Chondrocyte (in vitro differentiated cells): ENCODE measurements at places on chromosomes 16 and 17.

- DNase-seq, result peak; percentile 96
Measured at GRCh38 chr16:75238132-75238852, 13.1 kb downstream of the BCAR1 start.

DNA sequence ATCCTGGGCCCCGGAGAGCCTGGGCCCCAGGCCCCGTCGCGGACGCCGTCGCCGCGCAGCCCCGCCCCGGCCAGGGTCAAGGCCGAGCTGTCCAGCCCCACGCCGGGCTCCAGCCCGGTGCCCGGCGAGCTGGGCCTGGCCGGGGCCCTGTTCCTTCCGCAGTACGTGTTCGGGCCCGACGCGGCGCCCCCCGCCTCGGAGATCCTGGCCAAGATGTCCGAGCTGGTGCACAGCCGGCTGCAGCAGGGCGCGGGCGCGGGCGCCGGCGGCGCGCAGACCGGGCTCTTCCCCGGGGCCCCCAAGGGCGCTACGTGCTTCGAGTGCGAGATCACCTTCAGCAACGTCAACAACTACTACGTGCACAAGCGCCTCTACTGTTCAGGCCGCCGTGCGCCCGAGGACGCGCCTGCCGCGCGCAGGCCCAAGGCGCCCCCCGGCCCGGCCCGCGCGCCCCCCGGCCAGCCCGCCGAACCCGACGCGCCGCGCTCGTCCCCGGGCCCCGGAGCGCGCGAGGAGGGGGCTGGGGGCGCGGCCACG, 36.8 kb upstream of the ZC3H18 start:
- DNase-seq, result no peak

- no peak for DNase-seq
Measured at GRCh38 chr16:71479420-71479819, 9.7 kb downstream of the ZNF19 start.

GRCh38 chr17:77470800-77471733, 330.3 kb downstream of the SEC14L1 start:
- DNase-seq, result no peak

- no peak for DNase-seq
Measured at GRCh38 chr16:23863511-23864422, 28.0 kb downstream of the PRKCB start.

DNA sequence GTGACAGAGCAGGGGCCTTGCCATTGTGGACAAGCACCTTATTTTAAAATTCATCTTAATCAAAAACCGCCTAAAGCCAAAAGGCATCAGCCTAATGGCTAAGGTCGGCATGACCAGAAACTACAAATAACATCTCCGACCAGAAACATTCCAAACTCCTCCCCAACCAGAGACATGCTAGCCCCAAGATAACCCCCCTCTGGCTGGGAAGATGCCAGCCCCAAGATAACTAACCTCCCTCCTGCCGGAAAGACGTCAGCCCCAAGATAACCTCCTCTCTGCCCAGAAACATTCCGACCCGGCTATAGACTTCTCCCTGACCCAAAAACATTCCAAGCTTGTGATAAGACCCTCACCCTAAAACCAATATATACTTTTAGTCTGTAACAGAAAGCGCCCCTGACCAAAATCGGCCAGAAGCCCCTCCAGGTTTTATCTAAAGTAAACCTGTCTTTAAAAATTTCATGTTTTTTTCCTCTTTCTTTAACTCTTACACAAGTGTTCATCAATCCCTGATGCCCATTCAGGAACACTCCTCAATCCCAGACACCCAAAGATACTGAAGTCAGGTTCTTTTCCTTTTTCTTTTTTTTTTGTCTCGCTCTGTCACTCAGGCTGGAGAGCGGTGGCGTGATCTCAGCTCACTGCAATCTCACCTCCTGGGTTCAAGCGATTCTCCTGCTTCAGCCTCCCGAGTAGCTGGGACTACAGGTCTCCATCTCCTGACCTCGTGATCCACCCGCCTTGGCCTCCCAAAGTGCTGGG, 32.7 kb downstream of the TLE7 start:
- DNase-seq, result peak; percentile 27

DNA sequence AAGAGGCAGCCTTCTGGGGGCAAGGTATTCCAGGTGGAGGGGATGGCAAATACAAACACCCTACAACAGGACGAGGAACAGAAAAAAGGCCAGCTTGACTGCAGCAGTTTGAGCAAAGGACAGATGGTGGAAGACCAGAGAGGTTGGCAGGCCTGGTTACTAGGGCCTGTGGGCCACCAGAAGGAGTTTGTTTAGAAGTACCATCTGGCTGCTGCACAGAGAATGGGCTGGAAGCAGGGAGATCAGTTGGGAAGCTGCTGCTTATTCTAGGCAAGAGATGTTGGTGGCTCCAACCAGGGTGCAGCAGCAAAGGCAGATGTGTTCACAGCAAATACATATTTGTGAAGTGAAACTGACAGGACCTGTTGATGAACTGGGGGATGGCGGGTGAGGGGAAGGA, 2.9 kb upstream of the YPEL2 start:
- no peak for DNase-seq
